GDM1 (cell line): ENCODE measurements at places on chromosomes 3 and 15.

DNA sequence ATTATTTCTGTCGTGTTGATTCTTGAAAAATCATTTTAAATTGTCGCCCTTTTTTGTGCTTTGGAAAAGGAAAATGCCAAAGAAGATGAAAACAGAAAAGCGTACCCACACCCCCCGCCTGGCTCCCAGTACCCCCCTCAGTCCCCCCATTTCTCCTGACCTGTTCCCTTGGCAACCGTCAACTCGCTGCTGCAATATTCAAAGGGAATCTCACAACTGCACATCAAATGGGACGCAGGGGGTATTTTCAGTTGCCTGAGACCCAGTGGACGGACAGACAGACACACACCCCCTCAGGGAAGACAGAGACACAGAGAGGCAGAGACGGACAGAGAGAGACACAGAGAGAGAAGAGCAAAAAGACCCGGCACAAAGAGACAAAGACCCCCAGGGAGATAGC lies 83.5 kb upstream of the PRR20G start:
- DNase-seq: no peak

DNA sequence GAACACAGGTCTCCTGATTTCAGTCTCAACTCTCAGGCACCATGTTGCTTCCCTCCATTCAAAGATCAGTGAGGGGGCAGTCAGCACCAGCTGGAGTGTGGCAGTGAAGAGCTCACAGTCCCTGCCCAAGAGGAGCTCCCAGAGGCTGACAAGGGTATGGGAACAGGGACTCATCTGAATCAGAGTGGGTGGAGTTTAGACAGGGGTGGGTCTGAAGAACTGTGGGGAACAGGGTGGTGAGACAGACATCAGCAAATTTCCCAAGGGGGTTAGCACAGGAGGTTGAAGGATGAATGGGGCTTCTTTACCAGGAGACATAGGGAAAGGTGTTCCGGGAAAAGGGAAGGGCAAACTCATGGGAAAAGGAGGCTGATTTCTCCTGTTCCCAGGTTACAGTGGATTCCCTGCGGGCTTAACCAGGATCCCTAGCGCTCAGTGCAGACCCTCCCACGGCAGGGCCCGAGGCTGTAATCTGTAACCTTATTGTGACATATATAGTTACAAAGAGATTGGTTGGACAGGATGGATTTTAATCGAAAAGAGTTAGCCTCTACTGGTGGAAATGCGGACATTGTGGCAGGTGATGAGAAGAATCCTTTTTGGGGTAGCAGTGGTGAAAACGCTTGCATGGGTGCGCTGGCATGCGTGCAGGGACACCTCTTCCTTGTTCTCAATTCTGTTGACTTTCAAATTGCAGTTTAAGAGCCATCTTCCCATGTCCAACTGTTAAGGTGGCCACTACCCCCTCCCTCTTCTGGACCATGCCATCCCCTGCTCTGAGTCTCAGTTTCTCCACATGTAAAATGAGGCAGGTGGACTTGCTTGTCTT lies 160.3 kb downstream of the SMAD6 start:
- DNase-seq: no peak

DNA sequence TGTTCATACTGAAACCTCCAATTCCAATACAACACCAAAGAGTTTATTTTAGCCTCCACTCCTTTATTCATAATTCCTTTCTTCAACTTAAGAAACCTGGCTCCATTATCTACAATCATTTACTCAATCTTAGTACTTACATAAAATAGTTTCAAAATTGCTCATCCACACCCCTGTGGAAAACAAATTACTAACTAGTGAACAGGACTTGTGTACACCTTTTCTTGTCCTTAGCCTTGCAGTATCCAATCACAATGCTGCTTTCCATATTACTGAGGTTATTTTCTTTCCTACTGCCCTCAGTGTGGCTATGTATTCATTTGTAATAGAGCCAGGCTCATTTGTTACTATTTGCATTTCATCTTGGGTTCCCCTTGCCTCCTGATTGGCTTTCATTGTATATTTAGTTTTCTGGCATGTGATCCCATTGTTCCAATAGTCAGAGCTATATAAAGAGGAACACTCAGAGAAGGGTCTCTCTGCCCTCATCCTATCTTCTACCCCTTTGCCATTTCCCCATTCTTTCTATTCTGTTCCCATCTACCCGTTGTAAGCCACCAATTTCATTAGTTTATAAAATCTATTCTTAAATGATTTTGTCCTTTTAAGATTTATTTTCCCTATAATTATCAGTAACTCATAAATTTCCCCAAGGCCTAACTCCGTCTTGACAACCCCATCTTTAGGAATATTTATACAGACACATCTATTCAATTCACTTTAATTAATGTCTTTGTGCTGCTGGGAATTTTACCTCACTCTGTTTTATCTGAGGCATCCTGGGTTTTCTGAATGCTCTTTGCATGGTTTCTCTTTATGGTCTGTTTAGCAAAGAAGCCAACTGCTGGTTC lies 67.9 kb upstream of the RBP1 start:
- no peak for DNase-seq

GRCh38 chr3:195763843-195764825 lies 43.4 kb downstream of the MUC20 start:
- DNase-seq: no peak

- DNase-seq: no peak
Measured at GRCh38 chr15:34791701-34792100, 3.6 kb downstream of the ACTC1 start.

GRCh38 chr3:25144430-25144829 lies 283.6 kb upstream of the RARB start:
- no peak for DNase-seq

- DNase-seq: no peak
Measured at GRCh38 chr3:68771681-68772080, 160.7 kb downstream of the TAFA4 start.

- no peak for DNase-seq
Measured at GRCh38 chr3:116877968-116878367, 168.4 kb downstream of the TUSC7 start.

DNA sequence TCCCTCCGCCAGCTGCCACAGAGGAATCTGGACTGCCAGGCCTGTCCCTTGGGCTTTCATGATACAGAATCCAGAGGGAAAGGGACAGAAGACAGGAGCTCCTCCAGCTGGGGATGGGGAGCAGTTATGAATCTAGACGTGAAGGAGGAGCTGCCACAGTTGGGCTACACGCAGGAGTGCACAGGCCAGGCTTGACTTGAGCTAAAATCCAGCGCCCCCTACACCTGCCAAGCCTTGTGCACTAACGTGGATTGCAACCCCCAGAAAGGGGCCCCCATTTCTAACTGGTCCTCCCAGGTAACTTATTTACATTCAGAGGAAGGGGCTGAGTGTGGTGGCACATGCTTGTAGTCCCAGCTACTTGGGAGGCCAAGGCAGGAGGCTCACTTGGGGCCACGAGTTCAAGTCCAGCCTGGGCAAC lies 14.3 kb downstream of the KLHL6 start:
- DNase-seq: no peak

DNA sequence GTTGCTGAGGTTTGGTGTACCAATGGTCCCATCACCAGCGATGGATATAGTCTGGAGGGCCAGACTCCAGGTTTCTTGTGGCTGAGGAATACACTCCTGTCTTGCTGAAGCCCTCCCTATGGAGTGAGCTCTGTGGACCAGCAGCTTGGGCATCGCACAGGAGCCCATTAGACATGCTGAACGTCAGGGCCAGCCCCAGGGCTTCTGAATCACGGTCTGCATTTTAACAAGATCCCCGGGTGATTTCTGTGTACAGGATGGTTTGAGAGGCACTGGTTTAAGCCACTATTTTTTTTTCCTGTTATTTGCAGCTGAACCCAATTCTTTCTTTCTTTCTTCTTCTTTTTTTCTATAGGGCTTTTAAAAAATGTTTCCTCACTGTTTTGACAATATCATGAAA lies 69.5 kb upstream of the XCR1 start:
- DNase-seq: no peak

DNA sequence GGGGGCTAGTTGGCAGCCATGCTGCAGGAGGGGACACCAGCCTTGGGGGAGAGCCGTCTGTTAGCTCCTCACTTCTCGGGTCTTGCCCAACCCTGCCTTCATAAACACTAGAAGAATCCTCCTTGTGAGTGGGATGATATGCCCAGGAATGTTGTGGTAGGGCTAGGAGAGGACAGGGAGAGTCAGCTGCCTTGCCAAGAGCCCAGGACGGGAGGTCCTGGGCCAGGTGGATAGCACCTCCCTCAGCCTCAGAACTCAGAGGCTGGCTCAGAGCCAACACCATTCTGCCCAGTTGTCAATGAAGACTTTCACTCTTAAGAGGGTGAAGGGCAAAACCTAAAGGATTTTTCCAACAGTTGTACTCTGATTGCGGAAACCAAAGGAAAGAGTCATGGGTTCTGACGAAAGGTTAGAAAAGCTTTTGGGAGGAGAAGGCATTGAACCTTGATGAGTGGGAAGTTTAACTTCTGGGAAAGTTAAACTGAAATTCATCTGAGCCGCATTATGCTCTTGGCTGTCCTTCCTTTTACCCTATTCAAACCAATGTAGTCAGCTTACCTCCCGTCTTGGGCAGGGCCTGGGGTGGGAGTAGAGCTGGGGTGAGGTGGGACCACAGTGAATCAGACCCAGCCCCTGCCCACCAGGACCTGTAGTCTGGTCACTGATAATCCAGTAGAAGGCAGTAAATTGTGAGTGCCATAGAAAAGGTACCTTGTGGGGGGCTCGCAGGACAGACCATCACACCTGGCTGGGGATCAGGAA lies 81.9 kb downstream of the FAM43A start:
- DNase-seq: no peak

DNA sequence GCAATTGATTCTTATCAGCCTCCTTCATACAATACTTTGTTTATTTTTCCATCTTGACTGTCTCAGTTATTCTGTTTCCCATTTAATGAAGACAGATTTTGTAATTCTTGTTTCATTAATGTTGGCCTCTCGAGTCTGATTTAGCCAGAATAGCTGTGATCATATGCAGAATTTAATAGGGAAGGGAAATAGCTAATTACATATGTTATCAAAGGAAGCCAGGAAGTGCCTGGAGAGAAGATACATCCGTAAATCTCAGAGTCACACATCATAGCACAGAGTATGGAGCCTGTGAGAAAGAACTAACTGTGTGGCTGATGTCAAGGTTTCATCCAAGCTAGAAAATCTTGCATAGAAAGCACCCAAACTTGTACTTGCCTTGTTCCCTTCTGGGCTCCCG lies 288.9 kb upstream of the SLCO3A1 start:
- DNase-seq: no peak

GRCh38 chr3:56219894-56220805 lies 248.1 kb downstream of the ERC2 start:
- no peak for DNase-seq

DNA sequence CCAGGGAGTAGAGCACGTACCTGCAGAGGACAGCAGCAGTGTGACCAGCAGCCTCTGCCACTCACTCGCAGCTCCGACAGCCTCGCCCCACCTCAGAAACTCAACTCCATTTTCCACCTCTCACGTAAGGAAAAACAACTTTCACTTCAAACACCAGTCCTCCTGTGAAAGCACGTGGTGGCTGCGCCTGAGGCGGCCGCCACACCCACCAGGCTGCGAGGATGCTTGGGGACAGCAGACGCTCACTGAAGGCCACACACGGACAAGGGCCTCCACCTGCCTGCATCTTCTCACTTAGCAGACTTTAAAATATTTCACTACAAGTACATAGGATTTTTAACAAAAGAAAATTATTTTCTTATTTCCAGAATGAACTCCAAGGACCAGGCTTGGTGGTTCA lies 67.9 kb downstream of the CYFIP1 start:
- DNase-seq: no peak

- no peak for DNase-seq
Measured at GRCh38 chr3:16207031-16207430, 32.6 kb downstream of the GALNT15 start.

DNA sequence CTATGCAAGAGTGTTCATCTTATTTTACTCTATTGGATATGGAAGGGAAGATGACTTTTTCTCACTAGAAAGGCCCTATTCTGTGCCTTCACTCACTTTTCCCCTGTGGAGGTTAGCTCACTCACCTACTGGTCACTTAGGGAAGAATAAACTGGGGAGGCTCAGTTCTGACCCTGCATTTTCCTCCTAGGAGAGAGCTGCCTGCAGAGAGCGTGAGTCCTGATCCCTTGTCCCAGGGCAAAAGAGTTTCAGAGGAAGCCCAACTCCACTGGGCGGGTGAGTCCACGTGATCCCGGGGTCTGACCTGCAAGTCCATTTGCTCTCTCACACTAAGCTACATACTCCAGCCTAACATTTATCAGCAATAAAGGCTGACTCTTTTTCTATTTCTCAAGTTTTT lies 8.4 kb downstream of the MORC1 start:
- no peak for DNase-seq

GRCh38 chr3:112653209-112653871 lies 12.4 kb upstream of the CCDC80 start:
- DNase-seq: no peak

- no peak for DNase-seq
Measured at GRCh38 chr3:103083848-103084631, 649.2 kb downstream of the ZPLD1 start.

DNA sequence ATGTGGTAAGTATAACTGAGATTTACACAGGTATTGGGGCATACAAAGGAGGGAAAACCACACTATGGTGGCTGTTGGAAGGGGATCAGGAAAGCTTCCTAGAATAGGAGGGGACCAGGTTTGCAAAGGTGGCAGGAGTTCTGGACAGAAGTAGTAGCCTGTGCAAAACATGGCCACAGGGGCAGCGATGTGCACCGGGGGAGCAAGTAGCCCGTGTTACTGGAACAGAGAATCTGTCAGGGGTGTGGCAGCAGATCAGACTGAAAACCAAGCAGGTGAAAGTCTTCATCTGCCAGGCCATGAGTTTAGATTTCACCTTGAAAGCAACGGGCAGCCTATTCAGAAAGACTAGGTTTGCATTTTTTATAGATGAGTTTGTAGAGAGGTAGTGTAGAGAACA lies 182.3 kb upstream of the LPP start:
- DNase-seq: no peak

- no peak for DNase-seq
Measured at GRCh38 chr3:10242182-10243065, 5.8 kb upstream of the TATDN2 start.

DNA sequence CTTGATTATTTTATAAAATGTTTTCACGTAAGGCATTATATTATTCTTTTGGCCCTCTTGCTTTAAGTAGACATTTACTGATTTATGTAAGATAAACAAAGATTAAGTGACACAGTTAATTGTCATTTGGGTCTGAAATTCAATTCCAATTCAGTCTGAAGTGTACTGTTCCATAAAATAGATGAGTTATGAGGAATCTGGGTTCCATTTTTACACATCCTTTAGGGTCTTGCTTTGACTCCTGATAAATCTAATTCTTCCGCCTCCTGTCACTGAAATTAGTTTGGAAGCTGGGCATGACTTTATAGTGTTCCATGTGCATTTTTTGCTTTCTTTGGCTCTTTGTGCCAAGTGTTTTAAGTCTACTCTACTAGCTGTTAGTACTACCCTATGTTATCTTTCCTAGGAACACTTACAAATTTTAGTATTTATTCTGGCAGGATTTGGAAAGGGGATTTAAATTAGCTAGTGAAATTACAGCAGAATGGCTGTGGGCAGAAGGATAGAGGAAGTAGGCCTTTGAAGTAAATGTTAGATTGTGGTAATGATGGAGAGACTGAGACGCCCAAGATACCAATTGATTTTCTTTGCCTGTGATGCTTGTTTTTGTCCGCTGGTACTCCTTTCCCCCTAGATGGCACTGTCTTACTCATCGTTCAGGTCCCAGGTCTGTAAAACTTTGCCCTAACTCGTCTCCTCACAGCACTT lies 14.3 kb downstream of the ARL8B start:
- peak; percentile 29 for DNase-seq

GRCh38 chr15:69510556-69510955 lies 57.9 kb downstream of the RPLP1 start:
- no peak for DNase-seq

GRCh38 chr3:182519569-182519968 lies 273.7 kb upstream of the ATP11B start:
- DNase-seq: no peak
